M059J (cell line): ENCODE measurements at places on chromosomes 5 and 9.

DNA sequence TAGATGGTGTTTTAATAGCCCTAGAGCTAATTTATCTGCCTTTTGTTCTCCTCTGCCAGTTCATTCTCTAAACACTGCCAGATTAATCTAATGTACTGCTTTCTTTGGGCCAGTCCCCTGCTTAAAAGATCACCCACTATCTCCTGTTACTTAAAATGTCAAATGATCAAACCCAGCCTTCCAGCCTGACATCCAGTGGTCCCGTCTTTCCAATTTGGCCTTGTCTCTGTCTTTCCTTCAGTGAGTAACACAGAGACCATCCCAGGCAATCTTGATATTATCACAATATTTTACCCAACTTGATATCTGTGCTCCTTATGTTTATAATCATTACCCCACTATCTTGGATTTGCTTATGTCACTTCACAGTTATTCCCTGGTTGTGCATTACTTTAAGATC is 12.0 kb downstream of the PRR16 start:
- DNase-seq, result no peak

- DNase-seq, result no peak
These were observed 12.9 kb downstream of the AQP3 start for GRCh38 chr9:33434317-33435105.

- DNase-seq, result no peak
These were observed 69.0 kb upstream of the PHYKPL start for GRCh38 chr5:178301641-178302040.

DNA sequence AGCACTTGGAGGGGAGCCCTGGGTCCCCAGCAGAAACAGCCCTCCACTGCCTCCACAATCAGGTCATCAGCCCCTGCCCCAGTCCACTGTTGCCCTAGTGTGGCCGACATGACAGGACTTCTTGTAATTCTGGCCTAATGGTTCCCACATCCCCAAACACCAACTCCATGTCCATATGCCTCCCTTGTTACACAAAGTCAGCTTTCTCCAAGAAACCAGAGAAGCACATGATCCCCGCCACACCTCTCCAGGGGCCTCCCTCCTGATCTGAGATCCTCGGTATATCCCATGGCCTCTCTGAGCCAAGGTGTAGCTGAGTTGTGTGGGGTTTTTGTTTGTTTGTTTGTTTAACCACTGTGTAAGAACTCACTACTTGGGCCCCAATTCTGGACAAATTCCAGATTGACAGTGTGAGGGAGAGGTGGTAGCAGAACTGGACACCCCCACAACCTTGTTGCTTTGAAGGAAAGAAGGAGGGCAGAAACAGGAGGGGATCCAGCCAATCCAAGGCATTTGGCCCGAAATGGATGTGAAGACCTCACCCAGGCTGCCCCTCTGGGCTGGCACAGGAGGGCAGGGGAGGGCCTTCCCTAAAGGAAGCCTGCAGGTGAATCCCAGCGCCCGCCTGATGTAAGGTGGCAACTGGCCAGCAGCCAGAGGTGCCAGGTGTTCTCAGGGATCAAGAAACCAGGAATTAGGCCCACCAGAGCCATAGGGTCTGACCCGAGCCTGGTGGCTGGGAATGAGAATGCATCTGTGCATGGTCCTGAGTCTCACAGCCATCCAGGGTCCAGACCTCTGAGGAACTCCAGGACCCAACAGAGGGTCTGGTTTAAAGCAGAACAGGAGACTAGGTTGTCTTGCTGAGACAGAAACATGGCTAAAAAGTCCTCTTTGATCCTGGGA is 13.4 kb downstream of the IRF1 start:
- DNase-seq, result no peak

DNA sequence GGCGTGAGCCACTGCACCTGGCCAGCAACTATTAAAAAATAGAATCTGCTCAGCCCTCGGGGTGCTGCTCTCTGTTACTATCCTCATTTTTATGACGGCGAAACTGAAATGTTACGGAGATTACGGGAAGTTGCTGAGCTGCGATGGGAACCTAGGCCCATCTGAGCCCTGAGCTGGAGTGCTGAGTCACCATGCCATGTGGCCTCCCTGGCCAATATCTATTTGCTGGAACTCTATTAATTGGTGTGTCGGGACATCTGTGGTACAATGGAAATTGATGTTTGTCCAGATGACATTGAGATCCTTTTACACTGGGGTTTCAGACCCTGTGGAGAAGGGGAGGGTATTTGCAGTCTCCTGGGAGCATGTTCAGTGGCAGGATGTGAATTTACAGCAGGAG is 8.1 kb downstream of the PRDM12 start:
- DNase-seq, result no peak

GRCh38 chr5:41751867-41752266 is 118.4 kb downstream of the OXCT1 start:
- DNase-seq, result no peak

GRCh38 chr5:40043916-40044315 is 619.1 kb upstream of the DAB2 start:
- no peak for DNase-seq

DNA sequence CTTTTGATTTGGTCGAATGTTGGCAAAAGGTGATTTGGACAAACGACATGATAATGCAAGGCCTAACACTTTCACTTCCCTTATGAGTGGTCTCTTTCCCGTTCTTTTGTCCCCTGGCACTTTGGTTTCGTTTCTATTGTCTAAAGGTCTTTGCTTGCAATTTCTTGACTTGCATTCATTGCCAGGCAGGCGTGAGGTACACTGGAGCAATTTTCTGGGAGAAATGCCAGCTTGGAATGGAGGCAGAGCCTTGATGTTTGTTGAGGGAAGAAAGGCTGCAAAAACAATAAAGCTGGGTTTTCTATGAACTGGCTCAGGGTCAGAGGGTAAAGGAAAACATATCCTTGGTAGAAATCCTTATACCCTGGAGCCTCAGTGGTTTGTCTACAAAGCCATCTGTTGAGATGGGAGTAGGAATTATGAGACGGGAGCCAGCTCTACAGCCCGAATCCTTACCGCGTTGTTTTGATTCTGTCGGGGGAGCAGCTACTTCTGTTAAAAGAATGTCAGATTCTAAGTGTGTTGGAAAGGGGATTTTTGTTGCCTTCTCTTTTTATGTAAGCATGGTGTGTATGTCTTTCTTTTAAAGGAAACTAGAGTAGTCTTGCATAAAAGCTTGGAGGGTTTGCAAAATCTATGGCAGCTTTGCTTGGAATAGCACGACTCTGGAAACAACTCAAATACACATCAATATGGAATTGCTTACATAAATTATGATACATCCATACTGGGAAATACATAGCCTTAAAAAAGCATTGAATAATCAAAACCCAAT is 158.9 kb downstream of the RMI1 start:
- DNase-seq, result peak; percentile 88

- no peak for DNase-seq
These were observed 335 bp downstream of the ROPN1L start for GRCh38 chr5:10441992-10442435.

DNA sequence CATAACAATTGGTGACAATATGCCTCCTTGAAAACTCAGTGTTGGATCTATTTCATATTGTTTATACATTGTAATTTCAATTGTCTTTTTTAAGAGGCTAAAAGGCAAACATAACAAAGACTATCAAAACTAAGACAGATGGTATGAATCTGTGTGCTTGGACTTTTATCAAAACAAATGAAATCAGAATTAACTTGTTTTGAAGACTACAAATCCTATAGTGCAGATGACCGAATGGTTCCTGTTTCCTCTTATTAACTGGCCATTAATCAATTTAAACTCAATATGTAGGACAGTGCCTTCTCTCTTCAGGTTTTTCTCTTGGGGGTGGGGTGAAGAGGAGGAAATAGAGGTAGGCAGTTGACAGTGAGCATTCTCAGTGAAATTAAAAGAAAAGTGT is 366.9 kb upstream of the GRAMD2B start:
- no peak for DNase-seq

GRCh38 chr5:142320851-142321560 is 3.8 kb downstream of the SPRY4 start:
- peak; percentile 27 for DNase-seq

GRCh38 chr5:61995486-61995885 is 310.5 kb upstream of the KIF2A start:
- no peak for DNase-seq

GRCh38 chr5:92687821-92688722 is 892.9 kb downstream of the NR2F1-AS1 start:
- DNase-seq, result peak; percentile 70

DNA sequence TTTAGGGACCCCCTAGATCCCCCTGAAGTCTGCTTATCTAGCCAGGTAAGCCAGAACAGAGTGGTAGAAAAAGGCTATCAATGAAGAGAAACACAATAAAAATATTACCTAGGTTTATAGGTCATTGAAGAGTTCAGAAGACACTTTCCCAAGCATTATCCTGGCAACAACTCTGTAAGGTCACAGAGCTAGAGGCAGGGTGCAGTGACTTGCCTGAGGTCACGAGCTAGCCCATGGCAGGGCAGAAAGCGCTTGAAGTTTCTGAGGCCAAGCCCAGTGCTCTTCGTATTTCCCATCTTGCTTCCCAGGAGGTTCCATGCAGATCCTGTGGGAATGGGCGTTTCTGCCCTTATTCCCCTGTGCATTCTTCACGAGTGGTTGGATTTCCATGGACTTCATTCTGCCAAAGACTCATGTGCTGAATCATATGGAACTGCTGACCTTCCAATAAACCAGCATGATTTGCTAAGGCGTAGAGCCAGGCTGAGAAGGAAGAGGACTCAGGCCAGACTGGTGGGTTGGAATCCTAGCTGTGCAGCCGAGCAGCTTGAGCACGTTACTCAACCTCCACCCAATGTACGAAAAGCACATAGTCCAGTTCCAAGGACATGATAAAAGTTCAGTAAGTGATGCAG is 22.1 kb downstream of the TRMO start:
- DNase-seq, result no peak

DNA sequence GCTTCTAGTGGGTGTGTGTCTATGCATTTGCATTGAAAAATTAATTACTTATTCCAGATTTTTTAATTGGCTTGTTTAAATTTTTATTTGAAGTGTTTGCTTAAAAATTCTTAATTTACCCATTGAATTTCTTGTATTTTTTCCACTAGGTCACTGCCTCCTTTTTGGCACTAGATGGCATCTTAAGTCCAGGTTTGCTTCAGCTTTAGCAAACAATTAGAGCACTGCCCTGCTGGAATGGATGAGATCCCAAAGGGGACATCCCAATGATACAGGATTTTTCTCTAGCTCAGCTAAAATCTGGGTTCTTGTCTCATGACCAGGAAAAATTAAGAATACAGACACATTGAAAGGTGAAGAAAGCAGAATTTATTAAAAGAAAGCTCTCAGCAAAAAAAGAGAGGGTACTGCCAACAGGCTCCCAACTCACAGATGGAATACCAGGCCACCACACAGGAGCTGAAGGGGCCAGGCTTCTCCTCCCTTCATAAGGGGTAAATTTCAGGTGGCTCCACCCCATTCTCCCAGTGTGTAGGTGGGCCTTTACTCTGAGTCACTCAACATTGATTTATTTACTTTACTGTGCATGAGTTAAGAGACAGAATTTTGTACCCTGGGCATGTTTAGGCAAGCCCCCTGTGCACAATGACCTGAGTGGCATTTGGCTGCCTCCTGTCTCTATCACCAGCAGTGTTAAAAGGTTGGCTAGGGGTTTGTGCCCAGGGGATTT is 532.4 kb downstream of the ANXA1 start:
- peak; percentile 32 for DNase-seq

GRCh38 chr5:57878301-57878722 is 395.7 kb upstream of the ACTBL2 start:
- DNase-seq, result peak; percentile 67

DNA sequence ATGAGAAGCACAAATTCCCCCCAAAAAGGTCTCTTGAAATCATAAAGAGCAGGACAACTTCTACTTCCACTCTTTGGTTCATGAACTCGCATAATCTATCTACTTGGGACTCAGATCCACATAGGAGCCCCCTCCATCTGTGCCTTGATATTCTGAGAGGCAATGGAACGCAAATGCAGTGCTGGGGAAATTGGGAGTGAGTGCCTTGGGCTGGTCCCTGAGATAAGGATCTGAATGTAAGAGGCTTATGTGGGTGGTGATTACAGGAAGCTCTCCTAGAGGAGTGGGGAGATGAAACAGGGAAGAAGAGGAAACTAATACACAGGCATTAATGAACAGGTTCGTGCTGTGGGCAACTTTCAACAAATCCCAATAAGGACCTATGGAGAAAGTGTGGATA is 285.6 kb downstream of the RASEF start:
- no peak for DNase-seq

DNA sequence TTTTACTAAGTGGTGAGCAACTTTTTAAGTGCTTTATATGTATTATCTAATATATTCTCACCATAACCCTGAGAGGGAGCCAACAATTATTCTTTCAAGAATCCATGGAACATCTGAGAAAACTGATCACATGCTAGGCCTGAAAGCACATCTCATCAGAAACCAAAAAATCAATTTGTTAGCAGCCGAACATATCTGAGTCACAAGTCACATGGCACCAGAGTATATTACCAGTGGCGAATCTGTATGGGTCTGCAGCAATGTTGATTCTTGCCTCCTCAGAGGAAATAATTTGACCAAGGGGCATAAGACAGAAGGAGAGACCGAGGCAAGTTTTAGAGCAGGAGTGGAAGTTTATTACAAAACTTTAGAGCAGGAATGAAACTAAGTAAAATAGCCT is 25.3 kb upstream of the SIL1 start:
- no peak for DNase-seq

- DNase-seq, result peak; percentile 98
These were observed 23.6 kb upstream of the FIBCD1 start for GRCh38 chr9:130962418-130963316.

- DNase-seq, result no peak
These were observed 78.7 kb upstream of the SMIM23 start for GRCh38 chr5:171706736-171707441.

GRCh38 chr9:20880675-20881074 is 150.8 kb downstream of the HACD4 start:
- no peak for DNase-seq

GRCh38 chr9:134307674-134308638 is 18.3 kb upstream of the RXRA start:
- no peak for DNase-seq

GRCh38 chr5:6360323-6361072 is 17.8 kb downstream of the MED10 start:
- no peak for DNase-seq

GRCh38 chr9:121718084-121718483 is 66.7 kb downstream of the DAB2IP start:
- no peak for DNase-seq

- peak; percentile 83 for DNase-seq
These were observed 42.6 kb downstream of the NACC2 start for GRCh38 chr9:136052472-136052880.

GRCh38 chr9:21452681-21453080 is 12.4 kb downstream of the IFNA1 start:
- no peak for DNase-seq

GRCh38 chr5:14906628-14907027 is 35.0 kb upstream of the ANKH start:
- DNase-seq, result no peak

- no peak for DNase-seq
These were observed 63.8 kb upstream of the ASS1 start for GRCh38 chr9:130380920-130381469.

- DNase-seq, result no peak
These were observed 211.9 kb downstream of the AOPEP start for GRCh38 chr9:94938384-94938783.

DNA sequence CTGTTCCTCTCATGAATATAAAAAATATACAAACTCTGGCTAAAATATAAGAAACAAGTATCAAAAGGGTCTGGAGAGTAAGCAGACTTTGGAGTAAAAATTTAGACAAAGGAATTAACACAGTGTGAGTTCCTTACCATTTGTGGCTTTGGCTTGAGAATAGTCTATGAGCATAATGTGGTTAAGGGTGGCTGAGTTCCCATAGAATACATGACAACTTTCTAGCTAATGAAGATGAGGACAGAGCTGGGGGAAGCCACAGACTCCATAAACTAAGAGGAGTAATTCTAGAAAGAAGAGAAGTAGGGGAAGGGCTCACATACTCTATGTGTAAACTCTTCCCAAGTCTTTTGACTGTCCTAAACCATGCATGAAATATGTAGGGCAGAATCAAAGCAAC is 79.4 kb downstream of the CAAP1 start:
- DNase-seq, result peak; percentile 45
